Kidney (tissue), 22 donors: ENCODE measurements at places on chromosomes 11 and 22. TPM values are rescaled to one million over a fixed set of nuclear protein-coding genes. Genes with fewer than 3 reads are reported as not detected.
A peak's percentile ranks its signal among the peaks of the same experiment; 100 is the strongest.

- H3K36me3 ChIP-seq, result no peaks in the 10 kb centered on the region
- no peak overlapping the region for H3K27ac ChIP-seq
- H3K4me1 ChIP-seq, result no peaks in the 10 kb centered on the region
- H3K4me3 ChIP-seq, result no peak overlapping the region
These were observed 24.8 kb downstream of the APOL5 start for GRCh38 chr22:35742342-35743100.

- no peaks in the 10 kb centered on the region for H3K27me3 ChIP-seq
- H3K27ac ChIP-seq, result peak overlapping the region; percentile 76
- peaks cover 76% of the 10 kb centered on the region for H3K4me1 ChIP-seq
- no peak overlapping the region for H3K4me3 ChIP-seq
These were observed 40.1 kb upstream of the PPARA start for GRCh38 chr22:46110215-46110614.

- no peaks in the 10 kb centered on the region for H3K4me1 ChIP-seq
- H3K4me3 ChIP-seq, result no peak overlapping the region
- no peaks in the 10 kb centered on the region for H3K27me3 ChIP-seq
- no peaks in the 10 kb centered on the region for H3K36me3 ChIP-seq
- H3K27ac ChIP-seq, result no peak overlapping the region
These were observed 30.2 kb upstream of the B3GNT6 start for GRCh38 chr11:77003963-77004362.

Gene ACRV1
- not detected for total RNA-seq
